ENCODE measurements at places on chromosomes 6 and 20.
A peak's percentile ranks its signal among the peaks of the same experiment; 100 is the strongest.

DNA sequence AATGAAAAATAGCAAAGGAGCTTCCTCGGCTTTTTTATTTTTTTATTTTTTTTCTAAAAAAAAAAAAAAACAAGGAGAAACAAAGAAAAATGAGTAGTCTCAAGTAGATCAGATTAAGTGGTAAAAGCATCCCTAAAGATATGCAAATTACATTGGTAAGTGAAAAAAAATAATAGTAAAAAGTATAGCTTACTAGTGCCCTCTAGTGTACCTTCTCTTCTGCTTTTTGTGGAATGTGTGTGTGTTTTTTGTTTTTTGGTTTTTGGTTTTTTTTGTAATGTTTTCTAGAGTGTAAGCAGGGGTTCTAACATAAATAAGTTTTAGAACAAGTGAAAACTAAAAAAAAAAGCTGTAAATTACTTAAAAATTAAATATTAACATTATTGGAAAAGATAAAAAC is 1062.0 kb downstream of the HACE1 start:
- no peak for DNase-seq

DNA sequence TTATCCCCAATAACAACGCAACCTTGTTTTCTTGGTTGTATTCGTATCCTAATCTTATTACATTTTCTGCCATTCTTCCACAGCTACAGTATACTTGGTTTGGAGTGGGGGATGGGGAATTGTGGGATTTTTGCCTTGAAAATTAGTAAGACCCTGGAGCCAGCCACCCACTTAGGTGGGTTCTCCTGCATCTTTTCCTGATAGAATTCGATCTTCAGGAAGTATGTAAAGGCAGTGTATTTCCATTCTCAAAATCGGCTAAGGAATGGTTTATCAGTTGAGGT is 1.1 kb downstream of the ITCH start:
- DNase-seq: no peak

DNA sequence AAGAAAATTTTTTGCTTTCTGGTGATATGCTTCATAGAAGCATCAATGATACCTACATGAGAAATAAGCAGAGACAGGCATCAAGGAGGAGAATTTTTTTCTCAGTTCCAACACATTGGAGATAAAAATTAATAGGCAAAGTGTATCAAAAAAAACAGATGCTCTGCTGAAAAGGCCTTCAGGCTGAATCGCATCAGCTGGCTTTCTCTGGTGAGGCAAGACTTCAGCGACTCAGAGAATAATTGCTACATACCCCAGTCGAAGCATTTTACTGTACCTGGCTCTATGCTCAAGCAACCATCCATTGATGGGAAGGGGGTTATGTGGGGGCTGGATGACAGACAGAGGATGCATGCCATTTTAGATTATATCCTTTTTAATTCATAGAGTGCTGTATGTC is 415.1 kb downstream of the TFAP2A start:
- no peak for DNase-seq

- DNase-seq: peak; percentile 57
Observed at GRCh38 chr20:58839474-58839874, 11.2 kb downstream of the GNAS-AS1 start.

DNA sequence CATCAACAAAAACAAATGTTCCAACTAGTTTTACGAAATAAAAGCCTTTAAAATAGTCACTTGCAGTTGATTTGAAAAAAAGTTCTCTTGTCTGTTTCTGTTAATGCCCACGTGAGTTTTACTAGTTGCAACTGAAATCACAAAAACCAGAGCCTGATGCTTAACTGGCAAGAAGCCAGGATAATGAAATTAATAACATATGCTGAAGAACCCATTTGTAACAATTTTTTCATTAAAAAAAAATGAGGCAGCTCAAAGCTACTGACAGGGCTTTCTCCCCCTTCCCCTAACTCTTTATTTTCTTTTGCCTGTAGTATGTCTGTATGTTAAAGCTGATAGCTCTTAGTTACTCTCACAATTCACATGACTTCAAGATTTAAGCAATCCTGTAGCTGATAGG is 132.7 kb upstream of the EYA4 start:
- no peak for DNase-seq

- no peak for DNase-seq
Observed at GRCh38 chr6:132969196-132969595, 154.8 kb downstream of the RPS12 start.

All from activated T-cell treated with anti-CD3 and anti-CD28 coated beads, Interleukin-2, amount 50 U/mL, for 1 hour (primary cell).